Fibroblast of skin of scalp (primary cell): ENCODE measurements at places on chromosomes 1 and 21.
A peak's percentile ranks its signal among the peaks of the same experiment; 100 is the strongest.

GRCh38 chr1:179706339-179706941 lies 36.7 kb upstream of the FAM163A start:
- peak; percentile 65 for DNase-seq

- no peak for DNase-seq
These were observed 52.3 kb upstream of the DNAJC6 start for GRCh38 chr1:65256860-65257708.

GRCh38 chr1:64043976-64044375 lies 159.4 kb upstream of the UBE2U start:
- DNase-seq: peak; percentile 63

DNA sequence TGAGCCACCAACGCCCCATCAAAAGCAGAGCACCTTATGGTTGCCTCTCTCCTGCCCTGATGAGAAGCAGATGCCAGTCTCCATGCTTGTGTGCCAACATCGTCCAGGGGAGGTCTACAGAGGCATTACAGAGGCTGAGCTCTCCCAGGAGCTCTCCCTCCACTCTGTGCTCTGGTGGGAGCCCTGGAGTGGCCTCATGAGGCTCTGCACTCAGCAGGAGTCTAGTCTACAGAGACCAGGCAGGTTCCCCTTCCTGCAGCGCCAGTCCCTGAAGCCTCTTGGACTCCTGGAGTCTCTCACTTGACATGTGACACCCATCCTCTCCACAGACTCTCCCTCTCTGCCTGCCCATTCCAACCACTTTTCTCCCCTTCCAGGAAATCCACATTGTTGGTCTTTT lies 3.4 kb downstream of the DCST1 start:
- DNase-seq: no peak

DNA sequence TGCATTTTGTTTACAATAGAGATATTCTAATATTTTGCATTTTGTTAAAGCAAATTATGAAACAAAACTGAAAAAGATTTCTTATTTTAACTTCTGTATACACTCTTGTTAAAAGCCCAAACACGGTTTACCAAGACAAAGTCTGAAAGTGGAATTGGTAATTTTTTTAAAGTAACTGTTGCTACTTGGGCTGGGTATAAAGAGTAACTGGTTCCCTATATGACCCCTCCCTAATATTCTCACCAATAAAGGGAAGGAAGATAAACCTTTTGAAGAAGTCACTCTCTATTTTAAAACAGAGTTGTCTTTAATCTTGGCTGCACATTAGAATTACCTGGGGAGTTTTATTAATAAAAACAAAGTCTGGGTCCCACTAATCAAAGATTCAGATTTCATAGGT lies 27.4 kb downstream of the ARHGAP29 start:
- DNase-seq: no peak

GRCh38 chr1:227255086-227255732 lies 63.1 kb downstream of the CDC42BPA start:
- DNase-seq: no peak

DNA sequence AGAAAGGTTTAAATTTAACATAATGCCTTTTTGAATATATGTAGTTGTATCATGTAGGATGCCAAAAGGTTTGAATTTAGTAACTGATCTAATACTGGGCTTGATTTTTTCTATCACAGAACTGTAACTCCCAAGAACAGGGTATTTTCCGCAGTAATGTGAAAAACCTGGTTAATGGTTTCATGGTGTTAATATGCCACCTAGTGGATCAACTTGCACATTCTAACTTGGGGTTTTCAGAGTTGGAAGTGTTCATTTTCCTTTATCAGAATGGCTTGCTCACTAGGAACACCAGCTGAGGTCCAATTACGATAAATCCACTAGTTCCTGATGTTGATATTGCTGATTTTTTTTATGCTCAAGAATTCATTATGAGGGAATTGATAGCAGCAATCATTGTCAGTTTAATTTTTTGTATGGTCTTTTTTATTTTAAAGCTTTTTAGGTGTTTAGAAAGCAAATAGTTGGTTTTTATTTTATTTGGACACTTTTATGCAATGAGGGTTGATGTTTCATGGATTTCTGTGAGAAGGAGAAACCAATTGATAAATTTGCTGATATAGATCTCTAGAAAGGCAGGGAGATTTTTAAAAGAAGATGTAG lies 157.2 kb downstream of the PLA2G4A start:
- peak; percentile 70 for DNase-seq

DNA sequence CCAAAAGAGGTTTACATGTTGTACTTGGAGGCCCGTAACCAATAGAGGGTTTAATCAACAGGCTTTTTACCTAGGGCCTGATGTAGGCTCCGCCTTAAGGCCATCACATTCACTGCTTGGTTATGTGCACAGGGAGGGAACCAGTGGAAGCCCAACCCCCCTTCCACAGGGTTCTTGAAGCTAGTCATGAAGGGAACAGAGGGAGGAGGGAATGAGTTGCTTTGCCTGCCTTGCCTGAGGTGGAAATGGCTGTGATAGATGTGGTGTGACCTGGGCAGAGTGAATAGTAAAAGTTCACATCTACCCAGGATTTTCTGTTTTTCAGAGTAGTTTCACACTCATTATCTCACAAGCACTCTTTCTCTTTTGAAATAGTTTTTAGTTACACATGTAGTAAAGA lies 215.1 kb downstream of the ST6GALNAC3 start:
- DNase-seq: no peak

DNA sequence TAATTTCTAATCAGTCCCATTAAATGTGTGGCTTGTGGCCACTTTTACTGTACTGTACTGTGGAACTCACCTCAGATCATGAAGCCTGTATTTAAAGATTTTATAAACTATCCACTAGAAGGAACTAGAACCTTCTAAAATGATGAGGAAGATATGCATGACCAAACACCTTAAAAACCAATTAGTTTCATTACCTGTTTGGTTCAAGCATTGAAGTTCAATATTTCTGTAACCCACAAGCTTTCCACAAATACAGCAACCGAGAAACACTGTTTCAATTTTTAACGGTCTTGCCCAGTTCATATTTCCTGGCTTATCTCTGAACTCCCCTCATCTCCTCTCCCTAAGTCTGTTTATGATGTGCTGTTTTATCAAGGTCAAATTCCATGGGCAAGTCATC lies 264.3 kb upstream of the PLD5 start:
- DNase-seq: no peak

GRCh38 chr1:226002667-226003501 lies 3.7 kb upstream of the SDE2 start:
- DNase-seq: peak; percentile 64

DNA sequence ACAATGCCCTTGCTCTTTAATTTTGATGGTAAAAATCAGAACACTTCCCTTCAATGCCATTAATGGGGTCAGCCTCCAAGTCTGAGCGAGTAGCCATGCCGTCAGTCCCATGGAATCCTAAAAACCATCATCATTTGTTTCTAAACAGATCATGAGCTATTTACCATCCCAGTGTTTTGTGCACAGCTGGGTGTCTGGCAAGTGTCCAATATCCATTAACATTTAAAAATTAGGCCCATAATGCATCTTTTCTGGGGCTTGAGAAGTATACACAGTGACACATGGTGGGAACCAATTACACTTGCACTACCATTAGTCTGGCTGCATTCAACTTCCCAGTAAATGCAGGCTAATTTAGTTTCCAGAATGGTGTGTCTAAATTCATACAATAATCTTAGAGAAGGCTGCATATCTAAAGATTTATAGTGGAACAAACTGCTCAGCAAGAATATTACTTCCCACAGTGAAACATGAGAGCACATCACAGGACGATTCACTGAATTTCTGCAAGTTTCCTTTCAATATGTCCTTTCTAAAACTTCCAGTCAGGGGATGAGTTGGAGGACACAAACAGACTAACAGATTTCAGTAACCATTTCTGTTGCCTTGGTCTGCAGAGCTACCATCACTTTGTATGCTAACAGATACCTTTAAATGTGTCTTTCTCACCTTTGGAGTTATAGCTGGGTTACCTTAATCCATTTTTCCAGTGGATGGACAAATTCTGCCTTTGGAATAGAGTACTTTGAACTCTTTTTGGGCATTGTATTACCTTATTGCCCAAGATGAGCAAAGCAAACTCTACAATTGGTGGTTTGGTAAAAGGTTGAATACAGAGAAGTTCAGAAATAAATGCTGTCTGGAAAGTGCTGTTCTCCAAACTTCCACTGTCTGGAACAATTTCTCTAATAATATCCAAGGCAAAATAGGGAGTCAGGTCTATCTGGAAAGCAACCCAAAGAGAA lies 258.0 kb downstream of the PTBP2 start:
- no peak for DNase-seq

- no peak for DNase-seq
These were observed 5.6 kb downstream of the JAK1 start for GRCh38 chr1:64960731-64961130.

GRCh38 chr1:40976952-40977690 lies 2.4 kb upstream of the CTPS1 start:
- peak; percentile 89 for DNase-seq

DNA sequence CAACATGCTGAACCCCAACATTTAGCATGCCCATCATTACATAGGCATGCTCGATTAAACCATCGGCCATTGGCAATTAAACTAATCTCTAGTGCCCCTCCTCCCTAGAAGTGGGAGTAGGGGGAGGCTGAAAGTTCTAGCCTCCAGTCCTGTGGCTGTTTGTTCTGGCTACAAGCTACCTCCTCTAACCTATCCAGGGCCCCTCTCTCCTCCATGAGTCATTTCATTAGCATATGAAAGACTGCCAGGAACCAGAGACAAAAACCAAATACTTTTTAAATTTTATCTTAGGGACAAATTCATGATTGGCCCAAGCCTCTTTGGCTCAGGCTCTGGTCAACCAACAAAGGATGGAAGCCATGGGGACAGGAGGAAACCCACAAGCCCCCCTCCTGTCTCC lies 231.1 kb downstream of the CACNA1E start:
- no peak for DNase-seq

DNA sequence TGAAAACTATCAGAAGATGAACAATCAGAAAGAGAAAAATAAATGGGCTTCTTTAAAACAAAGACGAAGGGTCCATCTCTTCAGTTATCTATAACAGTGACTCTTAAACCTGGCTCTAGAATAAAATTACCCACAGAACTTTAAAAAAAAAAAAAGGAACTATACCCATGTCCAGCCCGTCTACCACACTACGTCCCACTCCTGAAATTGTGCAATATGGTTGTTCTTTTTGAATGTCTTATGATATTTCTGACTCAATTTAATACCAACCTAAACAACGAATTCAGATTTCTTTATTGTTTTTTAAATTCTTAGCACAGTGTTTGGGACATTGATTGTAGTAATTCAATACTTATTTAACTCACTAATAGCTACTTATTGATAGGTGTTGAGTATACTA lies 246.3 kb downstream of the DPYD start:
- no peak for DNase-seq

DNA sequence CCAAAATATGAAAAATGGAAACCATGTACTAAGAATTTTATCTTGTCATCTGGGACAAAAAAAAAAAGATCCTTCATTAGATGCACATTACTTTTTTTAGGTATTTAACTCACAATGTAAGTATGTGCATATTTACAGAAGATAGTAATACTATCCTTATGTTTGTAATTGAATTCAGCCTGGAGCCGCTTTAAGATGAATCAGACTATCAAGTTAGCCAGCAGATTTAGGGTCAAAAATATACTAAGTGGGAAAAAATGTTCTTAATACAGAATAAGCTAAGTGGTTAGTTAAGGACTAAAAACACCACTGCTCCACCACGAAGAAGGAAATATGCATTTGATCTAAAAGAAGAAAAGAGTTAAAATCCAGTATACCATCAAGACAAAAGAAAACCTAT lies 49.1 kb downstream of the DSCAM start:
- DNase-seq: peak; percentile 82

DNA sequence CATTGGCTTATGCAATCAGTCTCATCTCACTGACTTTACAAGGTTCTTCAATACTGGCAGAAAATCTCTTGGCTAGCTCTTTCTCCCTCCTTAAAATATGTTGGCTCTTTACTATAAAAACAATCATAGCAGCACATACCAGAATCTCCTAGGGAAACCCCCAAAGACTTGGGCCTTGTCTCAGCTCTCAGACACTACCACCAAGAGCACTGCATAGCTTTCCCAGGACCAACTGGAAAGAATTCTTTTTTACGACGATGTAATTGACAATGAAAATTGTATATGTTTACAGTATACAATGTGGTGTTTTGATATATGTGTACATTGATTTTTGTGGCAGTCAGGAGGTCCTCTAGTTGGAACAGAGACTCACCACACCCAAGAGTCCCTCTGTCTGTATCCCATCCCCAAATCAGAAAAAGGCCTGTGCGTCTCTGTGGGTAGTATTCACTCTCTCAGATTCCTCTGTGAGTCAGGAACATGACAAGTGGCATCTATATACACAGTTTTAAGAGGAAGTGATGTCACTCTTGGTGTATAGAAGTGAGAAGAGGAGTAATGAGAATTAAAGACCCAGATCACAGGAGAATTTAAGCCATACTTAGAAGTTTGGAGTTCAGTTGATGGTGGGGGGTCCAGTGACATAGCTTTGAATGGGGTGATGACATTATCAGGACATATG lies 21.1 kb downstream of the SMAP2 start:
- peak; percentile 85 for DNase-seq

- DNase-seq: no peak
These were observed 445.1 kb downstream of the AJAP1 start for GRCh38 chr1:5099558-5099957.

DNA sequence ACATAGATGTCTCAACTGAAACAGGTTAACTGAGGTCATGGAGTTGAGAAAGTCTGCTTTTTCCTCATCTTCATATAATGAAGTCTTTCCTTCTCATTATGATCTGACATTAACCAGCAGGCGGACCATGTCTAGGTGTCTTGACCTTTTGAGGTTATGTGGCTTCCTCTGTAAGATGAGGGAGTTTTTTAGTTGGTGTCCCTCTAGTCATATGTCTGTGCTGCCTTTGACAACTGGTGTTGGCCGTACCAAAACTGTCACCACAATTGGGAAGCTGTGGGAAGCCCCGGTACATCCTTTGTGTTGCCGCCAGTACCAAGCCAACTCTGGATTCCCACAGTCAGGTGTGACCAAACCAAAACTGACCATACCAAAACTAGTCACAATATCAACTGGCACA lies 105.1 kb downstream of the PBX1 start:
- no peak for DNase-seq

DNA sequence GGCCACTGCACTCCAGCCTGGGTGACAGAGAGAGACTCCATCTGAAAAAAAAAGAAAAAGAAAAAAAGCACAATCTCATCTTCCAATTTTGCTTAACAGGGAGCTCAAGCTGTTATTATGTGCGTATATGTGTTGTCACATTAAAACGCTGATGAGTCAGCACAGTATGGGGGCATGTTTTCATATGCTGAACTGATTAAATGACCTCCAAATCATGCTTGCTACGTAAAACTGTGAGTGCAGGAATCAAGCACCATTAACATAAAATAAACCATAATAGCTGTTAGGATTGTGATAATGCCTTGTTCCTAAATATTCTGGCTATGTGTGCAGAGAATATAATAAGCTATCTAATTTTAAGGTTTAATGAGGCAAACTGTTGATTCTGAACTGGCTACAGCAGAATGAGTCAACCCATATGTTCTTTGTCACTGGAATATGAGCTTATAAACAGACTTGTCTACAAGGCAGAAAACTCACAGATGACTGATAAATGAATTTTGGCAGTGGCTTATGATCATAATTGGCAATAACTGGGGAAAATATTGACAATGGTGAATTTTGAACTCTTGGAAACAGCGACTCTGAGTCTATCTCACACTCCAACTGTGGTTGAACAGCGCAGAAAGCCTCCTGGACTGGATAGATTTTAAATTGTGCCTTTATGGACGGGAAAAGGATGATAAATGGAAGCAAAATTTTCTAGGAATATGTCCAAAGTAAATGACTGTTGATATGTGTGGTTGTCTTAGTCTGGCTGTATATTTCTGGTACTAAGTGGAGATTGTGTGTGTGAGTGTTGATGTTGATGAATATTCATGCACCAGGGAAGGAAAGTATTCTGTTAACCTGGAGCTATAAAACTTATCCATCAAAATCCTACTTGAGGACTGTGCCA lies 75.5 kb downstream of the VCAM1 start:
- peak; percentile 62 for DNase-seq
